Brain microvascular endothelial cell (primary cell): ENCODE measurements at places on chromosomes 7 and 10.

- DNase-seq: no peak
Observed at GRCh38 chr10:8305876-8306652, 251.6 kb downstream of the GATA3 start.

GRCh38 chr7:157487046-157487770, 150.4 kb downstream of the DNAJB6 start:
- DNase-seq: no peak

GRCh38 chr10:31426401-31426800, 107.4 kb downstream of the ZEB1 start:
- peak; percentile 80 for DNase-seq

DNA sequence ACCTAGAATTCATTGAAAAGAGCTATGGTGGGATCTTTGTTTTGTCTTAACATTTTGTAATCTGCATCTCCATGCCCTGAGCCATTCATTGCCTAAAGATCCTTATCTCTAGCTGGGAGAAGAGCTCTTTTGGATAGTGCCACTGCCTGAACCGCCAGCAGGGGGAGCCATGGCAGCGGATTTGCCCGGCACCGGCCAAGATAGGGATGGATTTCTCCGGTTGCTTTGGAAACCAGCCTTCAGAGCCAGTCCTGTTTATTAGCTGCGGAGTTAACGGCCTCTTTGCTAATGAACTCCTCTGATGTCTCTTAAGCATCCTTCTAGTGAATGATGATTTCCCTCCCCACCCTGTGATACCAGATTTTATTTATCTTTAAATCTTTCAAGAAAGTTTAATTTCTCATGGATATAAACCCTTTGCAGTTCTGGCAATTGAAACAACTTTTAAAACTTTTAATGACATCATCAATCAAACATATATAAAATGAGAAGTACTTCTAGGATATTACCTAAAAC, 58.2 kb upstream of the LYZL2 start:
- DNase-seq: peak; percentile 80

- no peak for DNase-seq
Observed at GRCh38 chr7:35374858-35375257, 121.0 kb upstream of the TBX20 start.
